Smooth muscle cell of the pulmonary artery (primary cell): ENCODE measurements at places on chromosomes 7 and 10. TPM values are rescaled to one million over a fixed set of nuclear protein-coding genes. Genes with fewer than 3 reads are reported as not detected.

Gene HKDC1
- total RNA-seq: 0.78 and 6.8 TPM in 2 replicates

Gene TLL2
- 0.13 and 0.23 TPM in 2 replicates for total RNA-seq

Gene FKBP6
- total RNA-seq: not detected in 2 replicates

Gene ARF5
- total RNA-seq: 75.5 and 94.2 TPM in 2 replicates

Gene ALDH18A1
- total RNA-seq: 183 and 185 TPM in 2 replicates

Gene EVX1
- total RNA-seq: not detected in 2 replicates

Gene ODAD2
- 0.26 and 1.3 TPM in 2 replicates for total RNA-seq

Gene GPR146
- total RNA-seq: 16.4 and 16.7 TPM in 2 replicates

Gene LAMB1
- 749 and 814 TPM in 2 replicates for total RNA-seq

Gene COL28A1
- total RNA-seq: 0.07 and 0.17 TPM in 2 replicates

Gene TBX20
- 0.99 and 4.3 TPM in 2 replicates for total RNA-seq

Gene ANXA8L1
- not detected in 2 replicates for total RNA-seq

Gene MCM10
- total RNA-seq: 2.0 and 2.5 TPM in 2 replicates

Gene EPO
- not detected in 2 replicates for total RNA-seq

Gene EMX2
- total RNA-seq: 0.65 TPM in 1 of 2 replicates, not detected in the other

Gene SPDYE6
- total RNA-seq: not detected in 2 replicates

Gene PILRA
- total RNA-seq: 0.26 TPM in 1 of 2 replicates, not detected in the other

Gene GIMAP8
- 0.07 TPM in 2 replicates for total RNA-seq

Gene ZNF467
- total RNA-seq: 0.85 and 1.6 TPM in 2 replicates

Gene LLCFC1
- not detected in 2 replicates for total RNA-seq

Gene ANK3
- total RNA-seq: 67.8 and 313 TPM in 2 replicates

Gene C7orf57
- not detected in 2 replicates for total RNA-seq

Gene PAXIP1
- total RNA-seq: 5.9 and 6.6 TPM in 2 replicates

Gene ABLIM1
- total RNA-seq: 5.8 and 17.1 TPM in 2 replicates

Gene OPALIN
- total RNA-seq: not detected in 2 replicates

Gene JAKMIP3
- total RNA-seq: 0.13 and 0.26 TPM in 2 replicates

Gene LIPJ
- not detected in 2 replicates for total RNA-seq

Gene SORBS1
- 1.6 and 5.1 TPM in 2 replicates for total RNA-seq

Gene UNCX
- not detected in 2 replicates for total RNA-seq

Gene FUOM
- 4.4 and 6.3 TPM in 2 replicates for total RNA-seq

Gene VGF
- 0.07 and 0.26 TPM in 2 replicates for total RNA-seq

Gene CLCN1
- 0.07 TPM in 1 of 2 replicates, not detected in the other for total RNA-seq

Gene CWF19L1
- total RNA-seq: 16.9 and 20.0 TPM in 2 replicates

Gene VAX1
- total RNA-seq: not detected in 2 replicates
